Ecto neural progenitor cell (in vitro differentiated cells): ENCODE measurements at places on chromosomes 13 and 19.

DNA sequence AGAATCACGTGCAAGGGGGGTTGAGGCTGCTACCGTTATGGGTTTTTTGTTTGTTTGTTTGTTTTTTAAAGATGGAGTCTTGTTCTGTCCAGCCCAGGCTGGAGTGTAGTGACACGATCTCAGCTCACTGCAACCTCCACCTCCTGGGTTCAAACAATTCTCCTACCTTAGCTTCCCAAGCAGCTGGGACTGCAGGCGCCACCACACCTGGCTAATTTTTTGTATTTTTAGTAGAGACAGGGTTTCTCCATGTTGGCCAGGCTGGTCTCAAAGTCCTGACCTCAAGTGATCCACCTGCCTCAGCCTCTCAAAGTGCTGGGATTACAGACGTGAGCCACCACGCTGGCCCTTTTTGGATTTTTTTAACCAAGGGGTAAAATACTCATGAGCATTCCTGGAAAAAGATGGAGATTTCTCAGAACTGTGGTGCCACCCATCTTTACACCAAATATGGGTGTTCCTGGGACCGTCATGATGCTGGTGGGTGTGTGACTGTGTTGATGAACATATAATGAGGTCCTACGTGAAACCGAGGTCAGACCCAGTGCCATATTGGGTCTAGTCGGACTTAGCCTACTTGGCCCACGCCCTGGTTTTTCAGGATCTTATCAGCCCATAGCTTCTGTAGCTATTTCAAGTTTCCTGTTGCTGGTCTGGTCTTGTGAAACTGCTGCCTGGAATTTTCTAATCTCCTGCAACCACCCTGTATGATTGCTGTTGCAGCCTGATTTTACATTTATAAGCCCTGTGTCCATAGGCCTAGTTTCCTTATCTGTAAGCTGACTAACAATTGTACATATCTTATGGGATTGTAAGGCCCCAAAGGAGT, 6.2 kb downstream of the PPP1R15A start:
- no peak for DNase-seq

DNA sequence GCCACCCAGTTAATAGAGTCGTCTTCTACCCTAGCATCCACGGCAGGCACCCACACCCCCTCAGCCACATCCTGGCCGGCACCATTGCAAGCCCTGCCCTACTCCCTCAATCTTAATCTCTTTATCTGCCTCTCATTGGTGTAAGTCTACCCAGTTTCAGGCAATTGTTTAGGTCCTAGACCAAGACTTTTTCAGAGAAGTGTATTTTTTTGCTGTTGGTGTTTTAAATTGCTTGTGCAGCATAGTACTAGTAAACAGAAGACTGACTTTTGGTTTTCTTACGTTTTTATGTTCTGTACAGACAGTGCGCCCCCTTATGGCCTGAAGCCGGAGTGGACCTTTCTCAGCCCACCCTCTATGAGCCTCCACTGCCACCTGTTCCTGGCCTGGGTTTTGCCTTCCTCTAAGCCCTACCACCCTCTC, 2.3 kb upstream of the LCP1 start:
- DNase-seq: peak; percentile 58

- DNase-seq: no peak
Observed at GRCh38 chr13:63651394-63651793, 2235.7 kb upstream of the PCDH20 start.

- DNase-seq: no peak
Observed at GRCh38 chr13:70253411-70253810, 145.2 kb upstream of the KLHL1 start.

GRCh38 chr13:102724923-102725322, 30.1 kb upstream of the METTL21C start:
- no peak for DNase-seq

DNA sequence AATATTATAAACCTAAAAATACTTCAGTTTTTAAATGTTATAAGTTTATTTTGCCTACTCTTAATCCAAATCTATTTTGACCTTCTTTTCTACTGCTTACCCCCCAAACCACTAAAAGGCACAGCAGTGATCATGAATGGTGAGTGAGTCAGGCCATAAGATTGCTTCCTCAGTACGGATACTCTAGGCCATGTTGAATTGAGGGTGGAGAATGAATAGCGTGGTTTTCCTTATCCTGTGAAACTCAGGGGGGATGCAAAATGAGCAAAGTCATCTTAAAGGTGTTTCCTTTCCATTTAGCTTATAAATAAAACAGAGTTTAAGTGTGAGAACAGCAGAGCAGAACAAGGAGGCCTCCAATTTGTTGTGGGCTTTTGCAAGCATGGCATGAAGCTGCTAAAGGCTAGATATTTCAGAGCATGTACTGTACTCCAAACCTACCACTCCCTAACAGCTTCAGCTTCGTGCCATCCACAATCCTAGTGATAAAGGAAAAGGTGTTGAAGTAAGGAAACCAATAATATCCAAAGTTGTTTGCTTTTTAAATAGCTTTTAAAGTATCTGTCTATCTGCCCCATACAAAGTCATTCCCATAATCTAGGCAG, 25.0 kb downstream of the SERPINE3 start:
- no peak for DNase-seq

DNA sequence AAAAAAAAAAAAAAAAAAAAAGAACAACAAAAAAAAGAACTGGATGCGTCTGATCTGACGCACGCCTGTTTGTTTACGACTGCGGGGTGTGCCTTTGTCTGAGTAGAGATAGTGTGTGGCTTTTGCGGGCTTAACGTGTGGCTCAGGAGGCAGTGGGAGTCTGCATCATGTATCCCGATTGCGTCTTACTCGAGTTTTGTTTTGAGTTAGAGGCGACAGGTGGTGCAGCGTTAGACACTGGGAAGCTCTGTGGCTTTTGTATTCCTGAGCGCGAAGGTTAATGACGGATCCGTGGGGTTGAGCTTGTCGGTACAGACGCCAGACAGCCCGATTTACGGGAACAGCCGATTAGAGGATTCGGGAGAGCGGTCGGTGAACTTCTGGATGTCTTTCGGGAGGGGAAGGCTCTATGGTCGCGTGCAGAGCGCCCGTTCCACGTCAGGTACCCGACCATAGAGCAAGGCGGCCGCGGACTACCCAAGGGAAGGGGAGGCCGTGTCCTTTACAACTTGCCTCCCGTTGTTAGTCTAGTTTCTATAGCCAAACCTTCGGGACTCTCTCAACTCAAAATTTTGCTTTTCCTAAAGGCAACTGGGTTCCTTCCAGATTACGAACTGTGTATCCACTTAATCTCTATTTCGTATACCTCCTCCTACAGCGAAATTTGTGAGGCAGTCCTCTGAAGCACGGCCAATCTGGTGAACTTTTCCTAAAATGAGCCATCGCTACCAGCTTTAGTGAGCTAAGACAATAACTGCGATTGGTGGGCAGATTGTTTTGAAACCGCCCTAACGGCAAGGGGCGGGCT, 926 bp upstream of the HNRNPUL1 start:
- peak; percentile 75 for DNase-seq

DNA sequence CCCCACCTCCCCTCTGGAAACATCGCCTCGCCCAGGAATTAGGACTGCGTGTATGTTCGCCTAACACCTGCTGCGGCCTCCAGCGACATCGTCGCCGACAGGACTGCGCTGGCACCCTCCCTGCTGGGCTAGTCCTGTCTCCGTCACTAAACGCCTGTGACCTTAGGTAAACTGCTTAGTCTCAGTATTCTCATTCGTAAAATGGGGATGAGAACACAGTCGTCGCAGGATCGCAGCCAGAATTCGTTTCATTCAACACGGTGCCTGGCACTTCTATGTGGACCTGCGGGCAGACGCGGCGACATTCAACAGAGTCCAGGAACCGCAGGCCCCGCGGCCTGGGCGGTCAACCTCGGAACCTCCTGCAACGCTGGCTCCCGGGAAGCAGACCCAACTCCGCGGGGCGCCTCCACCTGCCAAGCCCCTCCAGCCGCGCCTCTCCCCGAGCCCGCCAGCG, 485 bp downstream of the CRYL1 start:
- DNase-seq: no peak

- DNase-seq: no peak
Observed at GRCh38 chr13:19742643-19743042, 40.1 kb downstream of the PSPC1 start.

DNA sequence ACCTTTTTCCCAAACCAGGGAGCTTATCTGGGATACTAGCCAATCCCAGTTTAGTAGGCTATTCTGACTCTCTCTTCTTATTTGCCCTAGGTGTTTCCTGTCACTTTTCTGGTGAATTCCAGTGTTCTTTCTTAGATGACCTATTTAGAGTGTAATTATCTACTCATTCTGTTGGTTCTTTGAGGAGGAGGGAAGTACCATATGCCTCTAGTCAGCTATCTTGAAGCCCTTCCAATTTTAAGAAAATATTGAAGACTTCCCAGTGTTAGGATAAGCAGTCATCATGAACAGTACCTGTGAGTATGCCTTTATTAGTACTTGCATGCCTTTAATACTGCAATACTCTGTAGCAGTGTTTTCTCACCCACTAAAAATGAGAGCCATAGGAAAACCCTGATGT, 724.3 kb upstream of the SLITRK1 start:
- no peak for DNase-seq

GRCh38 chr13:100314132-100314910, 225.4 kb downstream of the PCCA start:
- DNase-seq: no peak

GRCh38 chr19:43425567-43426392, 11.1 kb downstream of the TEX101 start:
- DNase-seq: no peak

DNA sequence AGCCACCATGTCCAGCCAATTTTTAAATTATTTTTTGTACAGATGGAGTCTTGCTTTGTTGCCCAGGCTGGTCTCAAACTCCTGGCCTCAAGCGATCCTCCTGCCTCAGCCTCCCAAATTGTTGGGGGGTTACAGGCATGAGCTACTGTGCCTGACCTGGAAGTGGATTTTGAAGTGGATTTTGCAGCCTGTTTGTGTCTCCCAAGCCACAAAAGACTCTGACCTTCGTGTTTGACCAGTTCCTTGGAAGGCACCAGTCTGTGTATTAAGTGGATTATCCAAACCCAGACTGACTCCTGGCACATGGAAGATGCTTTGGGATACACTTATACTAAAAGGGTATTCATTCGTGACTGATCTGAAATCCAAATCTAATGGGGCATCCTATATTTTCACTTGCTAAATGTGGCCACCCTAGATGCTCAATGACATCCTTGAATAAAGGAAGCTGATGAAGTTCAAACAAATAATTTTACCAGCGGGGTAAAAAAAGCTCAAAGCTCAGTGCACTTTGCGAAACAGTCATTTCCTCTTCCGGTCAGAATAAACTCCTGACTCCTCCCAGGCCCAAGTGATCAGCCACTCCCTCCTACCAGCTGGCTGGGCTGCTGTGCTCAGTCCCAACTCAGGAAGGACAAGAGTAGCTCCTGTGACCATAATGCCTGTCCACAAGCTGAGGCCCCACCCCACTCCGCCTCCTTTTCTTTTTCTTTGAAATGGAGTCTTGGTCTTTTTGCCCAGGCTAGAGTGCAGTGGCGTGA, 32.6 kb upstream of the GATAD2A start:
- DNase-seq: no peak

DNA sequence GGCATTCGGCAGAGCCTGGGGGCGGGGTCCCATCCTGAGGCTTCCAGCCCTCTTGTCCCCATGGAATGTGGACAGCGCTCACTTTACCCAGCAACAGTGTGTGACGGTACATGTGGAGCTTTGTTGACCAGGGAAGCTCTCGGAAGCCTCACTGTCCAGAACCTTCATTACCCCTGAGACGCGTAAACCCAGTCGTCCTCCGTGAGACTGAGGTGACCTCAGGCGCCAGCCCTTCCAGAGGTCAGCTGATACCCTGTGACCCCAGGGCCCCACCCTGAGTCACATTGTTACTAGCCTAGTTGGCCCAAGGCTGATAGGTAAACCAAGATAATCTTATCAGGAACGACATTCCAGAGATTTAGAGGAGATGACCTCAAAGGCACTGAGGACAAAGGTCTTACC, 10.2 kb upstream of the TMEM160 start:
- peak; percentile 72 for DNase-seq
